ENCODE measurements at places on chromosomes 16 and 17.

DNA sequence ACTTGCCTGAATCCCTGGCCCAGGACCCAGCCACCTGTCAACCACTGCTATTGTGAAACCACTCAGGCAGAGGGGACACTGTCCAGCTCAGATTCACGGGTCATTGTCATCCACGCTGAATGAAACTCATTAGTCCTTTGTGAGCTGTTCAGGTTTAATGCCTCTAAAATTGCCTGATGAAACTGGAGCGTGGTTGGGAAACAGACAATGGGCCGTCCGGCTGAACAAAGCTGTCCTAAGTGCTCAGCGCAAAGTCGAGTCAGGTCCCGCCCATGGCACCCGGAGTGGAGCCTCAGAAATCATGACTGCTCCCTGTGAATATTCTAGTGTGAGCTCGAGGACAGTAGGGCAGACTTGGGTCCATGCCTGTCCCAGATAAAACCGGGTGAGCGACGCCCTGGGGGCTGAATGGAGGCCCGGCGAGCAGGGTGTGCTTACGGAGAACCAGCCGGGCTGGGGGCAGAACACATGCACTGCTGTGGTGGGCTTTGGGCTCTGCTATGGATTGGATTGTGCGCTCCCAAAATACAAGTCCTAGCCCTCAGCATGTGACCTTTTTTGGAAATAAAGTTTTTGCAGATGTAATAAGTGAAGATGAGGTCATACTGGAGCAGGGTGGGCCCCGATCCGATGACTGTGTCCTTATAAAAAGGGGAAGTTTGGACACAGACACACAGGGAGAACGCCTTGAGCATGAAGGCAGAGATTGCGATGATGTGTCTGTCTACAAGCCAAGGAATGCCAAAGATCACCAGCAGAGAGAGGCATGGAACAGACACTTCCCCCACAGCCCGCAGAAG lies 12.9 kb upstream of the CMIP start:
- no peak for DNase-seq

DNA sequence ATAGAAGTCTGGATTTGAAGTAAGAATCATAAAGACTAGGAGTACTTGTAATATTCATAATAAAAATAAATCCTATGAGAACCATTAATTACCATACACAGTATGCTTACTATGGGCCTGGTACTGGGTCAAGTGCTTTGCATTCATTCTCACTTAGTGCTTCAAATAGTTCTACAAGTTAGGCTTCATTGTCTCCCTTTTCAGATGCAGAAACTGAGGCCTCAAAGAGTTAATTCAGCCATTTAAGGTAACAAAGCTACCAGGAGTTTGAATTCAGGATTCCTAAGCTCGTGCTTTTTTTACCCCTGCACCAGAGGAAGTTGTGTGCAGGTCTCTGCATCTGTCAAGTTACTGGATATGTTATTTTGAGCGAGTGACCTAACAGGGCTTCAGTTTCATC lies 1098.4 kb upstream of the EEF2KMT start:
- DNase-seq, result peak; percentile 66

DNA sequence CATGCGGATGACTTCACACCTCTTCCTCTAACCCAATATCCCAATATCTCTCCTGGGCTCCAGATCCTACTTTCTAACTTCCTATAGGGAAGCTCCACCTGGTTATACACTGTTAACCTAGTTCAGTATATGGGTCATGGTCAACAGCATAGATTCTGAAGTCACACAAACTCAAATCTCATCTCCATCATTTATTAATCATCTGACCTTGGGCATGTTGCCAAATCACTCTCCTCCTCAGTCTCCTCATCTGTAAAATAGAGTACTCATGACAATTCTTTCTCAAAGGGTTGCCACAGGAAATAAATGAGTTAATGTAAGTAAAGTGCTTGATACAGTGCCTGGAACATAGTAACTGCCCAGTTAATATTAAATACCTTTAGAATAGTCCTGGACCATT lies 593 bp upstream of the CD300E start:
- no peak for DNase-seq

- peak; percentile 8 for DNase-seq
Measured at GRCh38 chr16:1037394-1038257, 34.9 kb upstream of the SSTR5 start.

- DNase-seq, result no peak
Measured at GRCh38 chr16:81321039-81321438, 6.3 kb downstream of the GAN start.

DNA sequence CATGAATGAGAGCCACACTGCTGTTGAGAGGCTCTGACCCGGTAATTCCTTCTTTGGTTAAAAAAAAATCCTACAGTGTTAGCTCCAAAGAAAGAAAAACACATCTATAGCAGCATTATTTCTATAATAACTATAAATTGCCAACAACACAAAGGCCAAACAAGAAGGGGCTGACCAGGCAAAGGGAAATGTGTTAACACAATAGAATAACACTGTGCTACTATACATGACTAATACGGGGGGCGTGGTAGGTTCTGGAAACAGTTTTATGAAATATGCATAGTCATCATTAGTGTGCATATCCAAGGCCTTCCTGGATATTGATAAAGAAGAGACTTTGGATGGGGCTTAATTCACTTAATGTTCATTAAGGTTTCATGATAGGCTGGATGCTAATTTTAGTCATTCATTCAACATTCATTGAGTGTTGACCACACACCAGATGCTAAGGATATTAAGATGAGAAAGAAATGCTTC lies 50.0 kb upstream of the CCL1 start:
- DNase-seq, result no peak

- DNase-seq, result no peak
Measured at GRCh38 chr17:77323413-77324171, 182.8 kb downstream of the SEC14L1 start.

DNA sequence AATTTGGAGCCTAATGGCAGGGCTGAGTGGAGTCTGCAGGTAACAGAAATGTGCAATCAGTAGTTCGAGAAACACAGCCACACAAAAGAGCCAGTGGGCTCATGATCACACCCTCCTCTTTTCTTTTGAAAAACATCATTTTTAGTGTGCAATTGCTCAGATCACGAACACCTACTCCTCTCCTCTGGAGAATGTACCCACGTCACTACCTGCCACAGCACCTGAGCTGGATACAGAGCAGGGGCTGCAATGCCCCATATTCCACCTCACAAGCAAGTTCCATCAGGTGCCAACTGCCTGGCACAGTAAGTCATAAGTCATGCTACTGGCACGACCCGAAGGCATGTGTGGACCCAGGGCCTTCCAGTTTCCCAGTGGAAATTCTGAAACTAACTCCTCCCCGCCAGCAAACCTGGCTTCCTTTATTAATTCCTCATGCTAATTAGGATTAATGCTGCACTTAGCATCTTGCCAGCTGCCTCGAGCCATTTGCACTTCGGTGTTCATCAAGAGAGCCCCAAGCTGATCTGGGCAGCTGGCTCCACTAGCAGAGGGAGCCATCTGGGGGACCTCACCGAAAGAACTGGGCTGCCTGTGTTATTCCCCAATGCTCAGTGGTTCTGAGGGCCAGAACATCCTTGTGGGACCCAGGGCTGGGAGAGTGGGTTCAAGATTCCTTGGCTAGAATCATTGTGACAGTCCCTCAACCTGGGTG lies 2.4 kb downstream of the CACNG4 start:
- no peak for DNase-seq

GRCh38 chr17:51006601-51007000 lies 114.1 kb downstream of the SPAG9 start:
- no peak for DNase-seq

- no peak for DNase-seq
Measured at GRCh38 chr17:49287481-49287880, 56.9 kb upstream of the PHOSPHO1 start.

GRCh38 chr16:7651803-7652570 lies 319.3 kb downstream of the RBFOX1 start:
- DNase-seq, result peak; percentile 24

DNA sequence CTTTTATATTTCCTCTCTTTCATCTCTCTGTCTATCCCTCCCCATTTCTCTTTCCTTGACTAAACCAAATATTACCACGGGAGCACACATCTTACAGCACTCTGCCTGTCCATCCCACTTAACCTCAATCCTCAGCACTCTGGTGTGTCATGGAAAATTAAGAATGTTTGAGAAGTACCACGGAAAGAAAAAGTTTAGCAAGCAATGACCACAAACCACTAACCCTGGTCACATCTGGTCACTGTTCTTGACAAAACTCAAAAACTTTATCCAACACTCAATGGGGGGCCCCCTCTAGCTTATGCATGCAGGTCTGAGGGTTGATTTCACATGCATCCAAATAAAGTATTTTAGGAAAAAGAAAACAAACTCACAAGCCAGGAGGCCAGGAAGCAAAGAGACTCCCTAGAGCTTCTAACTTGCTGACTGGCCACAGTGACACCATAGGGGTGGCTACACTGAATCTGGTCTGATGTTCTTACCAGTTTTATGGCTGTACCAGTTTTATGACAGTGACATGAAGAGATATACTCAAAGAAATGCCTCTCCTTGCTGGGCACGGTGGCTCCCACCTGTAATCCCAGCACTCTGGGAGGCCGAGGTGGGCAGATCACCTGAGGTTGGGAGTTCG lies 229.2 kb downstream of the STX8 start:
- DNase-seq, result no peak

DNA sequence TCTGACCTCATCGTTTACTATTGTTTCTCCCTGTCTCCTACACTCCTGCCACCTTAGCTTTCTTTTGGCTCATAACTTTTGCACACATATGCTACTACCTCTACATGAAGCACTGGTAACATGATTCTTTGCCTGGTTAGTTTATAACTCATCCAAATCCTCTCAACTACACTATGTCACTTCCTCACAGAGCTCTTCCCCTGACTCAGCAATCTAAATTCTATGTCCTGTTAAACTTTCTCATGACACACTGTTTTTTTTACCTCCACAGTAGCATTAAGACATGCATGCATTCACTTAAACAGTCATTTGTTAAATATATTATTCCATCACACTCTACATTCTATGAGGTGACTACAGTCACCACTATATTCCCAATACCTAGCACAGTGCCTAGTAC lies 19.7 kb downstream of the APPBP2 start:
- DNase-seq, result no peak

GRCh38 chr17:64773836-64774761 lies 112.0 kb upstream of the SMURF2 start:
- peak; percentile 85 for DNase-seq

DNA sequence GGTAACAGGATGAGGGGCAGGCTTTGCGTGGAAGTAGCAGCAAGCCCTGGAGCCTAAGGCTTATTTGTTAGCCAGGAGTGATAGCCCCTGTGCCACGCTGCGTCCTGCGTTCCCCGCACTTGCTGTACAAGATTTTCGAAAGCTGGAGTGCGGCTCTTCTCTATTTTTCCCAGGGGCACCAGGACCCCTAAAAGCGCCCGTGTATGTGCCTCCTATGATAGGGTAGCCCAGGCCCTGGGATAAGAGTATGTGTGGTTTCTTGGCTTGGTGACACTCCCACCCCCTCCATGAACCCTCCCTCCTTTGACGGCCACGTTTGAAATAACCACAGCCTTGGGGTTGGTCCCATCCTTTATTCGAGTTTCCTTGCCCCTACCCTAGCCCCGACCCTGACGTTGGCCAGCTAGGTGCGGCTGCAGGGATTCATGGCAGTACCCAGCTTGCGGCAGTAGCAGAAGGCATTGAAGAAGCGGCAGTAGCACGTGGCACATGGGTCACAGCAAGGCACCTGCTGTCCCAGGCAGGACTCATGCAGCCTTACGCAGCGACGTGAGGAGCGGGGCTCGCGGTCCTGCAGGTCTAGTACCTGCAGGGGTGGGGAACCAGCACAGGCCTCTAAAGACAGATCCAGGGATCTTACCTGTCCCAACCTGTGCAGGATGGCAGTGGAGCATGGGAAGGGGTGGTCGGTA lies 968 bp downstream of the AGRP start:
- no peak for DNase-seq

- DNase-seq, result no peak
Measured at GRCh38 chr17:69497161-69497560, 82.7 kb downstream of the MAP2K6 start.

DNA sequence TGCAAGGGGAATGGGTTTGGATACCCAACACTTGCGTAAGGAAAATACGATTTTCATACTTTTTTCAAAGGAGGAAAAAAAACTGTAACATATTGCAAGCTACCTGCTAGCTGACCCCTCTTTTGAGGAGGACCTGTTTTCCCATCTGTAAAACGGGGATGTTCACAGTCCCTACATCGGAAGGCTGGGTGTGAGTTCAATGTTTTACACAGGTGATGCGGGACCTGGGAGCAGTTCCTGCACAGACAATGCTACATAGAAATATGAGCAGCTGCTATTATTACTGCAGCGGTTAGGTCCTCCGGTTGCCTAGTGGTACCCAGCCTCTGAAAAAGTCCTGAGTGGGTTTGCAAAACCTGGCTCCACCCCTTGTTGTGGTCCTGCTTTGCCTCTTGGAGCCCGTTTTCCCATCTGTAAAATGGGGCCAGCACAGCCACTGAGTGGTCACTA lies 3.5 kb downstream of the SOCS1 start:
- DNase-seq, result no peak

DNA sequence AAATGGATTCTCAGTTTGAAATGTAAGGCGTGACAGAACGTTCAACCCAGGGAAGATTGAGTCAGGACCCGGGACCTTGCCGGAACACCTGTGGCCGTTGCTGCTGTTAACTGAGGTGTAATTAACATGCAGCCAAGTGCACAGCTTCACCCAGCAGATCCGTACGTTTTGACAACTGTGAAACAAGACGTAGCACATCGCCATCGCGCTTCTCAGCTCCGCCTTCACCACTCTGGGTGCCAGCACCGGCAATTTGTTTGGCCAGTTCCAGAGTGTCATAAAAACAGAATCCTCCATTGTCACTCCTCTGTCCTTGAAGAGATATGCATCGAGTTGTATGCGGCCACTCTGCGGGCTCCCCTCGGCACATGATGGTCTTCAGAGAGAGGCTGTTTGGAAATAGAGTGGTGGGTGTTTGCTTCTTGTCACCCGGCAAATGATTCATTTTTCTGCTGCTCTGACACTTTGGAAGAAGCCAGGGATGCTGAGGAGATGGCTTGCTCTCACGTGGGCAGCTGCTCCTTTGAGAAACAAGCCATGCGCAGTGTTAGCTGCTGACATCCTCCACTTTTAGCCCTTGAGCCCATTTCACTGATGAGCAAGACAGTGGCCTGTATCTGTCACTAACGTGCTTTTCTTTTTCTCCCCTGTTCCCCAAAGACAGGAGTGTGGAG lies 22.6 kb downstream of the NAA60 start:
- DNase-seq, result no peak

DNA sequence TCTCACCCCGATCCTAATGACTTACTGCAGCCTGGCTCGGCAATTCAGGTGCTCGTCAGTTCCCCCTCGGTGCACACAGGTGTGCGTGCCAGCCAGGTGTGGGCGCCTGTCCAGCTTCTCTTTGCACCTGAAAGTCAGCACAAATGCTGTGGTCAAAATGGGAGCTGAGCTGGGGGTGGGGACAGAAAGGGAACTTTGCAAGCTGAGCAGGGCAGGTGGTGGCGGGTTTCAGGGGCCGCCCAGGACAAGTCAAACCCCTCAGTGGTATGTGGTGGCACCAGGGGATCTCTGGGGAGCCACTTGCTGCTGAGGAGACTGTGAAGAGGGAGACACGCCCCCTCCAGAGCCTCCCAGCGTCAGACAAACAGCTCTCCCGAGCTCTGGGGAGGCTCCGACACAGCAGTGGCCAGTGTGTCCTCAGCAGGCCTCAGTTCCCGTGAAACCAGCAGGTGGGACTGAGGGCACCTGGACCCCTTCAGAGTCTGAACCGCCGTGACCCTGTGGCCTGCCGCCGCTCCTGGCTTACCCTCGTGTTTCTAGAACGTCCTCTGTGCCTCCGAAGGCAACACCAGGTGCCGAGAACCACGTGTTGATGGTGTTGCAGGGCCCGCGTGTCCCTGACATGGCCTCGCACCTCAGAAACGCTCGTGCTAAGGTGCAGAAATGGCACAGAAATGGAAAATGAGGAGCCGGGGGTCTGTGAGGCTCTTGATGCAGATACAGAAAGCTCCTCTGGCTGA lies 233.5 kb upstream of the TNRC6C start:
- DNase-seq, result no peak

All from GM23338 (cell line).